ENCODE measurements at places on chromosomes 4 and X. TPM values are rescaled to one million over a fixed set of nuclear protein-coding genes. Genes with fewer than 3 reads are reported as not detected.

DNA sequence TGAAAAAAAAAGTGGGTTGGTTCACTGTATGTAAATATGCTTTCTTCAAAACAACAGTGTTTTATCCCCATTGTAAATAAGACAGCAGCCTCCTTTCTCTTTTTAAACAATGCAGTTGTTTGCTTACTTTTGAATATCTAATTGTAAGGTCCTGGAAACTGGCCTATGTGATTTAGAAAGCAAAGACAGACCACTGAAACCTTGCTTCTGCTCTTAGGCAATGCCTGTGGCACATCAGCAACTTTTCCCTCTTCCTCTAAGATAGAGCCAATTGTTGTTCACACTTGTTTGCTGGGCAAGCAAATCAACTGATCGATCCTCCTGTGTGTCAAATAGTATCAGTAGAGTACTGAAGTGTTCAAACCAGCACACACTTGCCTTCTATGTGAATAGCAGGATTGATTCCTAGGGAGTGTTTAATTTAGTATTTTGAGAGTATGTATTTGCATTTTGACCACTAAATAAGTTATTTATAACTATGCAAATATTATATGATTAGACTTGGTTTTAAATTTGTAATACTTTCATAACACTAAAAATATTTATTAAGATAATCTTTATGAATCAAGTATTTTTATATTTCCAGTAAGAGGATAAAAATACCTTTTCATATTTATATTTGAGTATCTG, 55.4 kb upstream of the GRPR start:
- DNase-seq = no peak

DNA sequence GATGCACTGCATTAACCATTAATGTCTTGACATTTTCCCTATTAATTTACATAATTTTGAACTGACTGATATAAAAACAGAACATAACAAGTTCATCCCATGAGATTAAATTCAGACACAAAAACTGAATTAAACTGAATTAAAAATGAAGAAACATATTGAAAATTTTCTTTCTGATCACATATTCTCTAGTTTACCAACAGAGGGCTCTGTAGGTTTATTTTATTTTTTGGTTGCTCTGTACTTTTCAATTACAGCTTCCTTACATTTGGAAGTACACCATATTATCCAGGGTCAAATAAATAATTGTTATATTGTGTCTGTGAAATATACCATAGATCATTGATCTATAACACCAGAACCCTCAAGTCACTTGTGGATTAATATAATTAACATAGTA, 27.3 kb upstream of the CT83 start:
- peak; percentile 19 for DNase-seq

- DNase-seq = no peak
These were observed 148.7 kb upstream of the NAP1L5 start for GRCh38 chr4:88846206-88846790.

- no peak for DNase-seq
These were observed 16.8 kb upstream of the DMP1 start for GRCh38 chr4:87633243-87633642.

DNA sequence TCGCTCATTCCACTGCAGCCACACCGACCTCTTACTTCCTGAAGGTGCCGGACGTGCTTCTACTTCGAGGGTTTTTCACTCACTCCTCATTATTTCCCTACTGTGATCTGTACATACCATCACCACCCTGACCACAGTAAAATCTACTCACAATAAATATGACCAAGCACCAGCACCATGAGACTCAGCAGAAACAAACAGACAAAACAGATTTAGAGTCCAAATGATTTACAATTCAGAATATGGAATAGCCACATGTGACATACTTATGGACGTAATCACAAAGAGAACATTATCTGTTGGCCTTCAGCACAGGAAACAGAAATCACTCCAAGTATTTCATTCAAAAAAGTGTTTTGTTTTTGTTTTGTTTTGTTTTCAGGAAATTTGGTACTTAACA, 16.1 kb upstream of the KLB start:
- peak; percentile 82 for DNase-seq

GRCh38 chr4:89754531-89754930, 82.4 kb downstream of the SNCA start:
- peak; percentile 69 for DNase-seq

- DNase-seq = no peak
These were observed 132.8 kb upstream of the S100G start for GRCh38 chrX:16517039-16517605.

GRCh38 chrX:87528487-87528886, 10.9 kb downstream of the KLHL4 start:
- DNase-seq = no peak

DNA sequence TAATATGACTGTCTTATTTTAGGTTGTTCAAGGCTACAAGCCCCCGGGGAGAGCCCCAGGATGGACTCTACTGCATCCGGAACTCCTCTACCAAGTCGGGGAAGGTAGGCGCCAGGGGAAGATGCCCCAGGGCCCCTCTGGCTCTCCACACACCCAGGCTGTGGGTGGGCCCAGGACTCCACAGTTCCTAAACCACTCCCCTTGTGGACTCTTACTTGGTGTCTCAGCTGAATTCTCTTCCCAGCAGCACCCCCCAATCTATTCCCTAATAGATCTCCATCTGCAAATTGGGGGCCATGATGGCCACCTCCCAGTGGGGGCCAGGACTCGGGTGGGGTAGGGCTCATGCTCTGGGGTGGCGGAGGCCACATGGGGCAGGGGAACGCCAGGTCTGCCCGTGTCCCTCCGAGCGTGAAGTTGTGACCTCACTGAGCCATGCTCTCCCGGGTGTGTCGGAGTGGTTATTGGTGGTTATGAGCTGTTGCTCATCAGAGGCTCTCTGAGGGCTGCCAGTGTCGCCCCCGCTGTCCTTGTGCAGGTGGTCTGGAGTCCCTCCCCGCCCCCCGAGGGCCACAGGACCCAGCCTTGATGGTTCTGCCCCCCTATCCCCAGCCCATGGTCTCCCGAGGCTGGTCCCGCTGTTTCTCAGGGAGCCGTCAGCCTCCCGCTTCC, 11.2 kb upstream of the ADD1 start:
- DNase-seq = no peak

GRCh38 chrX:46978341-46979291, 66.4 kb downstream of the JADE3 start:
- peak; percentile 88 for DNase-seq

DNA sequence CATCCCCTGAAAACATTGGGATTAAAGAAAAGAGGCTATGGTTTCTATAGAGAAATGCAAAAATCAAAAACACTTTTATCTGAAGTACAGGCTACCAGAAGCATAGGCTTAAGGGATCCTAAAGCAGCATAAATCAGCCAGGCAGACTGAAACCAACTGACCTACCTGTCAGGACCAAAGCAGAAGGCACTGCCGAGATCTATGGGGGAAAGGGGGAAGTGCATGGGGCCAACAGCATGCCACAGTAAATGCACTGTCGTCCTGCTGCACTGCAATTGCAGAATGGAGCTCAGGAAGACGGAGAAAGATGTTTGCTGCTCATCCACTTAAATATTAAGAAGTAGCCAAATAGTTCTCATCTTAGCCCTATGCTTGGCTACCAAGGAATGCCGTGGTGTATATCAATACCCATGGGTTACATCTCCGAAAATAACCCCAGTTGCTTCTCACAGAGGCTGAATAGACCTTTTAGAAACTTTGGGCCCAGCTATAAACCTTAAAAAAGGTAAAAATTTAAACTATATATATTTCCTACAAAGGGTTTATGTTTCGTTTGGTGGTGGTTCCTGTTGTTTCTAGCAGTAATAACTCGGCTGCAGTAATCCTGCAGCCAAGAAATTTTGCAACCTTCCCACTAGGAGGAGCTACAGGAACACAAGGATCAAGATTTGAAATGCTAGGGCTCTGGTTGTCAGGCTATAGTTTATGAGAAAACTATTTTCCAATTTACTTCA, 312.2 kb upstream of the DIAPH2 start:
- DNase-seq = peak; percentile 63

DNA sequence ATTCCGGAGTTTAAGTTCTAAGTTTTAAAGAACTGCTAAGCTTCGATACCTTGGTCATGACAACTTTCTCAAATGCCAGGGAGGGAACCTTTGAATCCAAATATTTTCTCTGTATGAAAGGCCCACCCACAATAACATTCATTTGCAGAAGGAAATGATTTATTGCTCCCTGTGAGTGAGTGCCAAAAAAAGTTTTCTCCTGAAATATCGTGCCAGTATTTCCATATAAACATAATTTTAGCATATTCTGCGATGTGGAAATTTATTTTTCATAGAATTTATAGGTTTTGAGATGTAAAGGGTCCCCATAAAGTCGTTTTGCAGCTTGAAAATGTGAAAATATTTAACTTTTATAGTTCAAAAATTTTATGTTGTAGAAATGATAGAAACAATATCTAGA, 53.9 kb downstream of the BMPR1B start:
- DNase-seq = no peak

GRCh38 chr4:21992330-21992729, 43.8 kb upstream of the KCNIP4 start:
- no peak for DNase-seq

DNA sequence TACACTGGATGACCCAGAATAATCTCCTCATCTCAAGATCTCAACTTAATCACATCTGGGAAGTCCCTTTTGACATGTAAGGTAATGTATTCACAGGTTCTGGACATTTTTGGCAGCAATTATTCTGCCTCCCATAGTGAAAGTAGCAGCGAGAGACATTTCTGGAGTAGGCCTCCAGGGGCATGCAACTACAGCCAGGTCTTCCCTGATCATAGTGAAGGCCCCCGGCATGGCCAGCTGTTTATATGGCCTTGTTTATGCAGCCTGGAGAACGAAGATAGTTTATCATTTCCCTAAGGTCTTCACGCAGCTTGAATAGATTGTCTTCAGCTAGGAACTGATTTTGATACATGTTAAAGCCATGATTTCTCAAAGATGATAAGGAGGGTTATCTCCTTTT, 139.9 kb downstream of the RNF150 start:
- no peak for DNase-seq

DNA sequence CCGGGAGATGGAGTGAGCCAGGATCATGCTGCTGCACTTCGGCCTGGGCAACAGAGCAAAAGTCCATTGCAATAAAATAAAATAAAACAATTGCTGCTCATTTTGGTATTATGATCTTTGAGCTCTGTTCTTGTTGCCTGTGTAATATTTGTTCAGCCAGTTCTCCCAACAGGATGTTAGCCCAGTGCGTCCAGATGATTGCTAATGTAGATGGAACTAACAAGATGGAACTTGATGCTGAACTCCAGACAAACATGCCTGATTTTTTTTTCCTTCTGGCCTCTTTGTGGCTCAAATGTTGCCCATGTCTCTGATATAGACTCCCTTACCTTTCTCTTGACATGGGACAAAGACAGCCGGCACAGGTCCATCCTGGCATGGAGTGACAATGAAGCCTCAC, 15.8 kb downstream of the SSX5 start:
- DNase-seq = no peak

- DNase-seq = no peak
These were observed 121.6 kb downstream of the GUCY2F start for GRCh38 chrX:109360301-109360700.

DNA sequence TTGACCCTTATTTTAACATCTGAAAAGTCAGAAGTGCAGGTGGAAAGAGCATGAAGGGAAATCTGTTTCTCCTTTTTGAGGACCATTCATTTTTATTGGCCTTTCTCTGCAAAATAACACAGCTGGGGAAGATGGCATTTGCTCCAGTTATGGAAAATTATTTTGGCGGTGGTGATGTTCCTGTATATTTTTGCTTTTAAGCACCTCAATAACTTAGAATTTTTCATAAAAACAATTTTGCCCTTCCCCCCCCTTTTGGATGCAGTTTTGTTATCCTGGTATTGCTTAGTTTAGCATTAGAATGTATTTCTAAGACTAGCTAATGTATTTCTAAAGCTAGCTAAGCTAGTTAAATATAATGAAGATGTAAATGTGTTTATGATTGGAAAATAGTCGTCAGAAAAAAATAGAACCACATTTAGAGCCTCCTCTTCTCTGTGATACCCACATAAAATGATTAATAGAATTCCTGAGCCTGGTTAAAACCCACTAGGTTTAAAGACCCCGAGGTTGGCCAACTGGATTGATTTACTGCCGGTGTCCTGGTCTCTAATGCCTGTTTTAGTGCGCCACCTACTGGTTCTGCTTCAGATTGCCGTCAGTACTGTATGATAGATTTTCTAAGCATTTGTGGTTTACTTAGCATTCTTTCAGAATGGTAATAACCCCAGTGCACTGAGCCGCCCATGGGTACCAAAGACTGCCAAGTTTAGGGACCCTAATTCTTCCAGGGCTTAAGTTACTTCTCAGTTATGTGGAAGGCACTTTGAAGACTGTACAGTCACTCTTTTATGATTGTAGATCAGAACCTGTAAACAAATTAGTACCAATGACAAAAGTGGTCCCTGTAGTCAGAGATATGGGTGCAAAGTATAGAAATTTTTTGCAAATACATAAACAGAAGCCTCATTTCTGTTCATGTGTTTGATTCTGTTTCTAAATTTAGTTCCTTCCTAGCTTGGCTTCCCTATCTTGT, 11.4 kb downstream of the KLF3 start:
- peak; percentile 83 for DNase-seq

GRCh38 chrX:44733931-44734330, 109.9 kb upstream of the DUSP21 start:
- DNase-seq = no peak

DNA sequence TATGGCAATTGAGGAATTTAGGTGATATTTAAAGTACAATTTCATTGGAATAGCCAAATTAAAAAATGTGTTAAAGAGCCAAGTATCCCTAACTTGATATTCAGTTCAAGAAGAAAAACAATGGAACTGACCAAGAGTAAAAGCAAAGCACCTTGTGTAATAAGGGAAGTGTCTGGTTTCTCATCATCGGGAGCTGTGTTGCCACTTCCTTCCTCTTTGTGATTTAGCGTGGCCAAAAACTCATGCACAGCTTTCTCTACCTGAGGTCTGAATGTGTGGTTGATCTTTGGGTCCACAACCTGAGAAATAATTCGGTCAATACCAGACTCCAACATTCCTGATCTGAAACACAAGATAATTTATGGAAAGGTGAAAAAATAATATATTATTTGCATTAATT, 12.4 kb downstream of the BOD1L1 start:
- DNase-seq = no peak

- DNase-seq = peak; percentile 60
These were observed 57.0 kb upstream of the PROM1 start for GRCh38 chr4:16140879-16141249.

GRCh38 chrX:21741364-21741763, 16.6 kb downstream of the SMPX start:
- DNase-seq = no peak

DNA sequence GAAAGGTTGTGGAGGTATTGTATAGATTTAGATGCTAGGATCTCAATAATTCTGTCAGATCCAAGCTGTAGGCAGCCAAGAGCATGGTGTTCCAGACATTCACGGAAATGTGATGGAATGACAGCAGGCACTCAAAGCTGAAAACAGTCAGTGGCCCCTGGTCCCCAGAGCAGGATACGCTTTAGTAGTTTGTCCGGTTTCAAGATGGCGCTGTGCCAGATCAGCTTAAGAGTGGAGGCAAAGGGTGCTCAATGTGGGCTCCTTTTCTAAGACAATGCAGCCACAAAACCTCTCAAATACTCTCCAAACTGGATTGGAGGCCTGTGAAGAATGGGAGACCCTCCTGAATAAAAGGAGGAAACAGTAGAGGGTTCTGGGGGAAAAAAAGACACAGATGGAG, 291.2 kb upstream of the HS3ST1 start:
- DNase-seq = peak; percentile 1

GRCh38 chr4:94813221-94813620, 55.5 kb downstream of the BMPR1B start:
- DNase-seq = no peak

- no peak for DNase-seq
These were observed 23.2 kb upstream of the LUZP4 start for GRCh38 chrX:115266300-115266699.

The PCDH18 gene
- 1.1 TPM for total RNA-seq

The GABRQ gene
- total RNA-seq = not detected

The UNC5C gene
- total RNA-seq = 0.43 TPM

The HERC5 gene
- total RNA-seq = 5.3 TPM

The SMIM10 gene
- 0.26 TPM for total RNA-seq

The PNMA3 gene
- total RNA-seq = 0.98 TPM

Measured in SK-MEL-5 (cell line).